SK-N-DZ (cell line): ENCODE measurements at places on chromosomes 4 and X.

DNA sequence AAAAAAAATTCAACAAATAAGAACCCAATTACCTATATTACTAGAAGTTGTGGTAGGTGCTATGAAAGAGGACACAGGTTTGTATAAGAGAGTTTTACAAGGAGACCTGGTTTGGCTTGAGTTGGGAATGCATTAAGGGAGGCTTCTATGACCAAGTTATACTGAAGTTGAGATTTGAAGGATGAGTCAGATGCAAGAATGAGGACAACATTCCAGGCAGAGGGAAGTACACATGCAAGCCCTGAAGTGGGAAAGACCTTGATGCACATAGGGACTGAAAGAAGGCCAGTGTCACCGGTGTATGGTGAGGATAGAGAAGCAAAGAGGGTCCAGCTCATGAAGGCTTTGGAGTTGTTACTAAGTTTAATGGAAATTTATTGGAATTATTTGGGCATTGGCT lies 52.2 kb downstream of the ANK2 start:
- DNase-seq, result no peak

GRCh38 chr4:40256329-40256728 lies 59.5 kb downstream of the RHOH start:
- DNase-seq, result no peak

- DNase-seq, result no peak
Measured at GRCh38 chr4:90745176-90745575, 618.0 kb downstream of the CCSER1 start.

DNA sequence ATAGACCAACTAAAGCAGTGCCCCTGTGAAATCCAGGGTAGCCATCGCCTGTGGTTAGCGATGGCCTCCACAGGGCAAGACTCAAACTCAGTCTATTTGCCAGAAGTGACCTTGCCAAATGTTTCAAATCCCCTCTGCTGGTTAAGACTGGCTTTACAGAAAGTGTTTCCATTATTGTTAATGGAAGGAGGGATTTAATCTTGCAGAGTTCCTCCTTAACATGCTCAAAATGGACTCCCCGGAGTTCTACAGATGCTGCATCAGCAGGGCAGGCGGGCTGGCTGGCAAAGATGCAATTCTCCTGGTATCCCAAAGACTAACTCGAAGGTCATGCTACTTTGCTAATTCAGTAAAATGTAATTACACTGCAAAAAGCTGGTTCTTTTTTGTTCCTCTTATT lies 313.0 kb upstream of the SLC7A11 start:
- no peak for DNase-seq

DNA sequence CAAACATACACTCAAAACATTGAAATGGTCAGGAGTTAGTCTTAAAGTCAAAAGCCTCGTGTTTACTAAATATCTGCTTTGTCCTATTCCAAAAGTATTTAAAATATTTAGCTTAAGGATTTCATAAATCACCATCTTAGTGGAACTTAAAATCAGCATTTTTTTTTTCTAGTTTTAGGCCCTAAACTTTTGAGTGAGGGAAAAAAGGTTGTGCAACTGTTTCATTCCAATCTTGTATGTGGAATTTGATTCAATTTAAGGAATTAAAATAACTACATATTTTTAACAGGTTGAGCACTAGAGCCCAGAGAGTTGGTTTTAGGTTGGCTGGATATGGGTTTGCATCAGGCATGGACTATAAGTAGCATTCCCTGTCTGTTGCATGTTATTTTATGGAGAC lies 35.7 kb upstream of the ANK2 start:
- no peak for DNase-seq

DNA sequence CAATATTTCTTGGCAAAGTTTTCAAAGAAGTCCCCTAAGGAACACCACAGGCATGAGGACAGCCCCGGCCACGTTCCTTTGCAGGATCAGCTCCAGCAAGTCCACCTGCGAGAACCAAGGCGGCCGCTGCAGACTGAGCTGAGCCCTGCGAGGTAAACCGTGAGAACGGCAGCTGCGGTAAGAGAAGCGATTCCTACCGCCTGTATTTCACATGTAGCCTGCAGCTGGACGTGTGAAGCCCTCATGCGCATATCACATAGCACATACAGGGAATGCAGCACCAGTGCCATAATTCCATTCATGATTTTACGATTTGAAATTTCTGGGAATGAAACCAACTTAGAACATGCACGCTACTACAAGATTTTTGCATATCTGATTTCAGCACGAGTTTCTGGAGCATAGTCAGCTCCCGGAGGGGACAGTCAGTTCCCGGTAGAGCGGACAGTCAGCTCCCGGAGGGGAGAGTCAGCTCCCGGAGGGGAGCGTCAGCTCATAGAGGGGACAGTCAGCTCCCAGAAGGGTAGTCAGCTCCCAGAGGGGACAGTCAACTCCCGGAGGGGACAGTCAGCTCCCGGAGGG lies 41.7 kb downstream of the FGFRL1 start:
- no peak for DNase-seq
